Cortex of kidney (tissue), 1 donor: ENCODE measurements at places on chromosomes 4 and X.

GRCh38 chr4:26748811-26749210 is 111.8 kb upstream of the STIM2 start:
- DNase-seq = no peak

- DNase-seq = no peak
These were observed 81.7 kb upstream of the GIMD1 start for GRCh38 chr4:106450249-106450648.

DNA sequence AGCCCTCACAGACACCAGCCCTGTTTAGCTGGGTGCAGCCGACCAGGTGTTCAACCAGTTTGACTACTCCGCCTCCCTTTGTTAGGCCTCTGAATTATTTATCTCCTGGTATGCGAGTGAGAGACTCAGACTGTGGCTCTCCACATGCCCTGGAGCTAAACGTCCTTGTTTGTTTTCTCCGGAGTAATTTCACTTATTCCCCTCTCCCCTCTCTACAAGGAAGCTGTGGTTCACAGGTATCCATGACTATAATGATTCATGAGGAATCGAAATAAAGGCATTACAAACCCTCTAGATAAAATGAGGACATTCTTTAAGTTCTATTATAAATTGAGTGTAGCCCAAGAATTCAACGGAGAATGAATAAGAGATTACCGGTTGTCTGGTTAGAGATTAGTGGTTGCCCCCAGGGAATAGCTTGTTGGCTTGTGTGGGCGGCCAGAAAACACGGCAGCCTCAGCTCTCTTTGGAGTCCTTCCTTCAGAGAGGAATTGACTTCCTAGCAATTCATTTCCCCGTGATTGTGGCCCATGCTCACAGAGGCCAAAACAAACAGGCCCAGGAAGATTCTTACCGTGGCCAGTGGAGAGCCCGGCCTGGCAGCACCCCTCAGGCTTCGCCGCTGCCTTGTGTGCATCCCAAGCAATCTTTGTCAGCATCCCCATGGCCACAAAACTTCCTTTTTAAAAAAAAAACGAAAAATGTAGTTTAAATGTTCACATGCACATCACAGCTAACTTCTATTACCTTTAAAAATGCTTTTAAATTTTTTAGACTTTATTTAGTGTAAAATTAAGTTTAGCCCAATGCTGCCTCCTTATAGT is 60.2 kb upstream of the CBR4 start:
- DNase-seq = no peak

DNA sequence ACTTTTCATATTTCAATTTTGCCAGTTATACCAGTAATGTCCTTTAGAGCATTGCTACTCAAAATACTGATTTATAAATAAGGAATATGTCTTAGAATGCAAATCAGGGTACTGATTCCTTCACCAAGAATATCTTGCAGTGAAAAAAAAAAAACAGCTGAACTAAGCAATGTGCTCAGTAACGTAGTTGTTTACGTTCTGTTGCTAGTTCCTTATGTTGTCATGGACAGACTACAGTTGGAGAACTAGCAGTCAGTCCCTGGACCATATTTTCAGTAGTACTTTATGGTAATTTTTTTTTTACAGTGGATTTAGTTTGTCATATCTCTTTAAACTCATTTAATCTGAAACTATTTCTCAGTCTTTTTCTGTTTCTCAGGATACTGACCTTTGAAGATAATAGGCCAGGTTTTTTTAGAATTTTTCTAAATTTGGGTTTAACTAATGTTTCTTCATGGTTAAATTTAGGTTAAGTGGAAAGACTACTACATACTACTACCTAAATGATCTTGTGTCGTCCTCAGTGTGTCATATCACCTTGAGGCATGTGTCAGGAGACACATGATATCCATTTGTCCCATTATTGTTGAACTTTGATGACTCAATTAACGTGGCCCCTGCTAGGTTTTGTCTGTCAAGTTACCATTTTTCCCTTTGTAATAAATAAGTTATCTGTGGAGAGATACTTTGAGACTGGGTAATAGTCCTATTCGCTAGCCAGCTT is 21.0 kb downstream of the SMARCAD1 start:
- DNase-seq = no peak

- DNase-seq = no peak
These were observed 62.0 kb downstream of the HTRA3 start for GRCh38 chr4:8331575-8331955.

- no peak for DNase-seq
These were observed 2.6 kb downstream of the SH2D1A start for GRCh38 chrX:124348885-124349453.

DNA sequence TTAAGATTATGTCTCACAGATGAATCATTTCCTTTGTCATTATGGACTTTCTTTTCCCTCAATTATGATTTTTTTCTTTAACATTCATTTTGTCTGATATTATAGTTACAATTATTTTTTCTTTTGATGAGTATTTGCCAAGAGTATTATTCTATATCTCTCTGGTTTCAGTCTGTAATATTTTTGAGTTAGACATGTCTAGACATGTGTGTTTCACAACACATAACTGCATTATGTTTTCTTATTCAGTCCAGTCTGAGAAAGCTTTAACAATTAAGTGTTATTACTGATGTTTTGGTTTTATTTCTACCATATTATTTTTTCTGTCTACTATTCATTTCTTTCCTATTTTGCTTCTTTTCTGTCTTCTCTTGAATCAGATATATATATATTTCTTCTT is 108.3 kb upstream of the MID1IP1 start:
- no peak for DNase-seq

- no peak for DNase-seq
These were observed 10.5 kb upstream of the ADD1 start for GRCh38 chr4:2832981-2833670.

- no peak for DNase-seq
These were observed 315.9 kb downstream of the MAPK10 start for GRCh38 chr4:86043755-86044592.
